T-helper 17 cell (primary cell): ENCODE measurements at places on chromosomes 1 and 21. TPM values are rescaled to one million over a fixed set of nuclear protein-coding genes. Genes with fewer than 3 reads are reported as not detected.

GRCh38 chr1:184755226-184756065 lies 788 bp upstream of the EDEM3 start:
- no peaks in the 10 kb centered on the region for H3K27me3 ChIP-seq
- peak overlapping the region; percentile 95 for H3K4me3 ChIP-seq
- H3K4me1 ChIP-seq: peaks cover 30% of the 10 kb centered on the region
- no peak for DNase-seq
- peaks cover 2% of the 10 kb centered on the region for H3K36me3 ChIP-seq

GRCh38 chr1:198669023-198669698 lies 30.3 kb downstream of the PTPRC start:
- peaks cover 6% of the 10 kb centered on the region for H3K36me3 ChIP-seq
- DNase-seq: peak; percentile 35
- H3K4me3 ChIP-seq: peak overlapping the region; percentile 83
- peaks cover 67% of the 10 kb centered on the region for H3K4me1 ChIP-seq

GRCh38 chr21:24023402-24023801 lies 1583.9 kb downstream of the MRPL39 start:
- no peaks in the 10 kb centered on the region for H3K4me1 ChIP-seq
- DNase-seq: no peak
- H3K27me3 ChIP-seq: no peaks in the 10 kb centered on the region

GRCh38 chr1:51926171-51926812 lies 47.8 kb upstream of the NRDC start:
- H3K4me3 ChIP-seq: no peak overlapping the region
- peaks cover 48% of the 10 kb centered on the region for H3K27me3 ChIP-seq
- H3K27ac ChIP-seq: no peak overlapping the region
- peaks cover 4% of the 10 kb centered on the region for H3K4me1 ChIP-seq

DNA sequence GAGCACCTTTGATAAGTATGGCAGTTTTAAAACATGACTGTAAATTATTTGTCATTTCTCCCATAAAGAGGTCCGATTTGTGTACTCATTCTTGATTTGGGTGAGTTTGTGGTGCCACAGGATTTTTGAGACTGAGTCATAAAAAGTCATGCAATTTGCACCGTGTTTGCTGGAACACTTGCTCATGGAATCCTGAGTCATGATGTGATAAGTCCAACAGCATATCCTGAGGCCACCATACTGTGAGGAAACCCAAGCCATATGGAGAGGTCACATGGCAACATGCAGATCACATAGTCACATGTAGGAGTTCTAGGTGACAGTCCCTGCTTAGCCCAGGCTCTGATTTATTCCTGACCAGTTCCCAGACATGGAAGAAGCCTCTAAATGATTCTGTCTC lies 40.8 kb upstream of the PRRX1 start:
- no peak for DNase-seq
- no peaks in the 10 kb centered on the region for H3K4me1 ChIP-seq
- H3K36me3 ChIP-seq: no peaks in the 10 kb centered on the region
- H3K27ac ChIP-seq: no peak overlapping the region
- H3K4me3 ChIP-seq: no peak overlapping the region

DNA sequence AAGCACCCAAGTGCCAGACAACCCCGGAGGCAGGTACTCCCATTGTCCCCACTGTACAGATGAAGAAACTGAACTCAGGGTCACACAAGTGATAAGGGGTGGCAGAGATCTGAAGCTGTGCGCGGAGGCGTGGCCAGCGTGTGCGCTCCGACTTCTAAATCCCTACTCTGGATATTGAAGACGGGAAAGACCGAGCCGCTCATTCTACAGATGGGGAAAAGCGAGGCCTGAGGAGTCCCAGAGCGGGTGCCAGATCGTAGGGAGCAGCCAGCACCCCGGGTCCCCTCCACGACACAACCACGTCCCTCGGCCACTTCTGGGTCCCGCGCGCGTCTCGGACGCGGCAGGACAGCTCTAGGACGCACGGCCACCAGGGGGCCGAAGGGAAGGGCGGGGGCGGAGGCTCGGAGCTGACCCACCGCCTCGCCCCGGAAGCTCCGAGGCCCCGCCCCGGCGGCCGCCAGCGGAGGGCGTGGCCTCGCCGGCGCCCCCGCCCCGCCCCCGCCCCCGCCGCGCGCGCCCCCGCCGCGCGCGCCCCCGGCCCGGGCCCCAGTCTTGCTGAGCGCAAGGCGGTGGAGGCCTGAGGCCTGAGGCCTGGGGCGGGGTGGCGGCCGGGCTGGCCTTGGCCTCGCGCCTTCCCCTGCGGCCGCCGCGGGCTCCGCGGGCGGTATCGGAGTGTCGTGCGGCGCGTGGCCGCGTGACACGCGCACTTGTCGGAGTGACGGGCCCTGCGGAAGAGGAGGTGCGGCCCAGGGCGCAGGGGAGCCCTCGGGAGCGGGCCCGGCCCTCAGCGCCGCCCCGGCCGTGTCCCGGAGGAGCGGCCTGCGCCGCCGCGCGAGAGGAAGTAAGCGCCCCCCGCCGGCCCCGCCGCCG lies at the start of gene H6PD:
Gene H6PD, plus strand, starts transcription at position 552 of the 873 bp plus-strand sequence. CDS start 10,161 bp downstream, outside the sequence.
- peak within 1 kb of the TSS; percentile 87 for H3K27ac ChIP-seq
- peak within 1 kb of the TSS; percentile 97 for H3K4me3 ChIP-seq
- H3K4me1 ChIP-seq: peaks cover 25% of the 10 kb centered on the region
- H3K27me3 ChIP-seq: no peaks in the 10 kb centered on the region
- DNase-seq: peak; percentile 70

GRCh38 chr1:153404768-153405167 lies 11.6 kb upstream of the S100A7A start:
- no peak overlapping the region for H3K4me3 ChIP-seq
- peaks cover 8% of the 10 kb centered on the region for H3K27me3 ChIP-seq
- peaks cover 8% of the 10 kb centered on the region for H3K4me1 ChIP-seq
- H3K27ac ChIP-seq: no peak overlapping the region
- no peaks in the 10 kb centered on the region for H3K36me3 ChIP-seq

DNA sequence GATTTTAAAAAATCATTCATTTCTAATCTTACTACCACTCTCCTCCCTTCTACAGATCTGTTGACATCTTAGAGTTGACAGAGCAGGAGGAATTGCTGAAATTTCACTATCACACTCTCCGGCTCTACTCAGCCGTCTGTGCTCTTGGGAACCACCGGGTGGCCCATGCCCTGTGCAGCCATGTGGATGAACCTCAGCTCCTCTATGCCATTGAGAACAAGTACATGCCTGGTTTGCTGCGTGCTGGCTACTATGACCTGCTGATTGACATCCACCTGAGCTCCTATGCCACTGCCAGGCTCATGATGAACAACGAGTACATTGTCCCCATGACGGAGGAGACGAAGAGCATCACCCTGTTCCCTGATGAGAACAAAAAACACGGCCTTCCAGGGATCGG lies 276.7 kb downstream of the ZP4 start:
- no peak overlapping the region for H3K4me3 ChIP-seq
- no peaks in the 10 kb centered on the region for H3K27me3 ChIP-seq
- no peak for DNase-seq
- no peaks in the 10 kb centered on the region for H3K4me1 ChIP-seq
- no peak overlapping the region for H3K27ac ChIP-seq

DNA sequence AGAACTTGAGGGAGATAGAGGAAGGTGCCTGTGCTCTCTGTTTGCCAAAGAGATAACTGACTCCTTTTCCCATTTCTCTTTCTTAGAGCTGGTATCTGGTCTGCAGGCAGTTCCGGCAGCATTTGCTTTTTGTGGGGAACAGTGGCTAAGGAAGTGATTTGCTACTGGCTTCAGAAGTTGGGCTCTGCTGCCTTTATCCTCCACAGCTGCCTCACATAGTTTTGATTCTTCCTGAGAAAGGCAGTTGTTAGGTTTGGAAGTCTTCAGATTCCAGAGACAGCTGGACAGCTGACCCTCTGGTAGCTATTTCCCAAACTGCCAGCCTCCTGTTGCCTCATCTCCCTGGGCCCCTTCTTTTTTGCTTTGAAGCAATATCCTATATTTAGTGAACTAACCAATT lies 62.6 kb upstream of the MACF1 start:
- H3K27me3 ChIP-seq: peaks cover 9% of the 10 kb centered on the region
- peaks cover 2% of the 10 kb centered on the region for H3K36me3 ChIP-seq
- peaks cover 6% of the 10 kb centered on the region for H3K4me1 ChIP-seq
- H3K27ac ChIP-seq: no peak overlapping the region

GRCh38 chr1:23763041-23763577 lies 15.1 kb upstream of the PITHD1 start:
- H3K27me3 ChIP-seq: no peaks in the 10 kb centered on the region
- no peak overlapping the region for H3K4me3 ChIP-seq
- no peak for DNase-seq

- no peaks in the 10 kb centered on the region for H3K27me3 ChIP-seq
- no peaks in the 10 kb centered on the region for H3K4me1 ChIP-seq
- H3K36me3 ChIP-seq: no peaks in the 10 kb centered on the region
- H3K4me3 ChIP-seq: no peak overlapping the region
- H3K27ac ChIP-seq: no peak overlapping the region
- DNase-seq: no peak
Measured at GRCh38 chr21:26320596-26320995, 150.0 kb upstream of the APP start.

DNA sequence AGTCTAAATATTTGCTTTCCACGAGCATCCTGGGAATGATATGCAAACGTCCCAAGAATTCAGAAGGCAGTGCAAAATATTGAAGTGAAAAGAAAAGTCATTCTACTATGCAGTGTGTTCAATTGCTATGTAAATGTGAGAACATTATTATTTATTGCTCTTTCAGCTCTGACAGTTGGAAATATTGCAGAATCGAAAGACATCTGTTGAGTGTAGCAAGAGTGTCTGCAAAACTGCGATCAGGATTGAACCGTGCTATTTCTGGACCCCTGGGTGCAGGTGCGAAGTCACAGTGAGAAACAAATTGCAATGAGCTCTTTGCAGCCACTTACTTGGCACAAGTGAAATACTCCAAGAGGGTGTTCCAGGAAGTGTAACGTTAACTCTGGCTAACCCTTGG lies 566.4 kb downstream of the AJAP1 start:
- peaks cover 36% of the 10 kb centered on the region for H3K27me3 ChIP-seq
- no peak for DNase-seq
- H3K27ac ChIP-seq: no peak overlapping the region
- H3K4me3 ChIP-seq: no peak overlapping the region

DNA sequence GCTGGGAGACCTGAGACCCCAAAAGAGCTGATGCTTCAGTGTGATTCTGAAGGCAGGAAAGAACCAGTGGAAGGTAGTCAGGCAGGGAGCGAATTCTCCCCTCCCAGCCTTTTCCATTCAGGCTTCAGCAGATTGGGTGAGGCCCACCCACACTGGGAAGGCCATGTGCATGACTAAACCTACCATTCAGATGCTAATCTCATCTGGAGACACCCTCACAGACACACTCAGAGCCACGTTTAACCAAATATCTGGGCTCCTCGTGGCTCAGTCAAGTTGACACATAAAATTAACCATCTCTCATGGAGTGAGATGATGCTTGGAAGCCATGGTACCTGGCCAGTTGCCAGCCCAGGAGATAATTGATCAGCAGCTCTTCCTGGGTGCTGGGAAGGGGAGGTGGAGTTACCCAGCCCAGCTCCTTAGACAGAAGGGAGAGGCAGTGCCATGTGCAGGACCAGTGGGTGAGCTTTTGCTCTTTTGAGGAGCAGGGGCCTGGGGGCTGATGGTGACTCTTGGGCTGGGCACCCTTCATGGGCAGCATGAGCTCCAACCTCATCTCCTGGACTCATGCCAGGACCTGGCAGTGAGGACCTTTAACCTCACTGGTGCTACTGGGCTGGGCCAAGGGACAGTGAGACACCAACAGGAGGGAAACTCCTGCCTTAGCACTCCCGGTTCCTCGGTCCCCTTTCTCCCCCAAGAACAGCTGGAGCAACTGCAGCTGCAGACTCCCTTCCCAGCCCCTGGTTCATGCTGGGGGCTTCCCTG lies 89.0 kb upstream of the ACTL8 start:
- no peaks in the 10 kb centered on the region for H3K4me1 ChIP-seq
- DNase-seq: no peak
- peaks cover 6% of the 10 kb centered on the region for H3K27me3 ChIP-seq
- no peaks in the 10 kb centered on the region for H3K36me3 ChIP-seq
- no peak overlapping the region for H3K27ac ChIP-seq
- H3K4me3 ChIP-seq: no peak overlapping the region

- no peak overlapping the region for H3K27ac ChIP-seq
- no peak overlapping the region for H3K4me3 ChIP-seq
Measured at GRCh38 chr21:42137191-42137904, 66.2 kb downstream of the UMODL1 start.

GRCh38 chr1:190104961-190105360 lies 372.7 kb downstream of the BRINP3 start:
- H3K36me3 ChIP-seq: no peaks in the 10 kb centered on the region
- H3K27ac ChIP-seq: no peak overlapping the region
- no peaks in the 10 kb centered on the region for H3K4me1 ChIP-seq
- no peak overlapping the region for H3K4me3 ChIP-seq
- no peak for DNase-seq

GRCh38 chr1:21117597-21118001 lies 59.1 kb downstream of the EIF4G3 start:
- H3K27ac ChIP-seq: no peak overlapping the region
- H3K27me3 ChIP-seq: no peaks in the 10 kb centered on the region
- no peaks in the 10 kb centered on the region for H3K36me3 ChIP-seq
- no peak for DNase-seq
- H3K4me3 ChIP-seq: no peak overlapping the region

DNA sequence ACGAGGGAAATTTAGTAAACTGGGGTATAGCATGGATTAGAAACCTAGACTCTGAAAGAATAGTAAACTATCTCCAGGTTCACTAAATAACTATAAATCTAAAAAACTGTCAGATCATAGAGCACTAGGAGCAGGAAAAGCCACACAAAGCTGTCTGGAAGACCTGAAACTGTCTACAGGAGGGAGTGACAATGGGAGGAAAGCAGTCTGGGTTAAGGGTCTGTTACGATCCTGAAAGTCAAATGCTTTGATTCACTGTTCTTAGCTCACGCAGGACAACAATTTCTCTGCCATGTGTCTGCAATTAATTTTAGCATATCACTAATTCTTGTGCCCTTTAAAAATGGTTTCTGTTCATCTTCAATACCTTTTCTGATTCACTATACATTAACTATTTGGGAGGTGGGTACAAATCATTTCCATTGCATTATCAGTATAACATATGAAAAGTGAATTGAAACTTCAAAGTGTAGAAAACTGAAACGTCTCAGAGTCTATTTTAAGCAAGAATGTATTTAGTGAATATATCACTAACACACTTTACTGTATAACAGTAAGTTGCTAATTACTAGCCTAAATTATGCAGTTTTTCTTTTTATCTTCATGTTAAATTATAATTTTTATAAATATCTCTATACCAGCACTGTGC lies 18.4 kb downstream of the CEP170 start:
- no peak for DNase-seq
- peaks cover 3% of the 10 kb centered on the region for H3K36me3 ChIP-seq
- no peaks in the 10 kb centered on the region for H3K4me1 ChIP-seq
- no peaks in the 10 kb centered on the region for H3K27me3 ChIP-seq

DNA sequence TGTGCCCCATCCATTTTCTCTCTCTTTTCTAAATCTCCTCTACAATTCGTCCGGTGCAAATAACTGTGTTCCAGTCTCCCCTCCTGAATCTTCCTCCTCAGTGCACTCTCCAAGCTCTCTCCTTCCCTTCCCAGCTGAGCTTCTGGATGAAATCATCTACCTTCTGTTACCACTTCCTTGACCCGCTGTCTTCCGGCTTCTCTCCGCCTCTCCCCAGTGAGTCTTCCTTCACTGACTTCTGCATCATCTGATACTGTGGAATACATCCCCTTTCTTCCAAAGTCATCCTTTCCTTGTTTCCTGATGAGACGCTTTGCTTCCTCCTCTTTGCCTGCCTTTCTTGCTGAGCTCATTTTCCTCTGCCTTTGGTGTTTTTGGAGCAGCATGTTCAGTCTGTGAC lies 96.9 kb downstream of the MAB21L3 start:
- H3K4me3 ChIP-seq: no peak overlapping the region
- H3K4me1 ChIP-seq: no peaks in the 10 kb centered on the region
- no peak for DNase-seq
- no peak overlapping the region for H3K27ac ChIP-seq
- peaks cover 3% of the 10 kb centered on the region for H3K36me3 ChIP-seq

Gene CDA
- total RNA-seq: 1.1 TPM

Gene RAB7B
- 0.18 TPM for total RNA-seq

Gene LAX1
- total RNA-seq: 23.9 TPM

Gene GPR25
- 18.3 TPM for total RNA-seq

Gene SEC16B
- total RNA-seq: not detected

Gene ZNF695
- not detected for total RNA-seq

Gene RNF186
- not detected for total RNA-seq
